ENCODE measurements at places on chromosomes 3 and 15. TPM values are rescaled to one million over a fixed set of nuclear protein-coding genes. Genes with fewer than 3 reads are reported as not detected.

GRCh38 chr15:38438031-38438986 lies 15.6 kb upstream of the FAM98B start:
- no peak for DNase-seq

DNA sequence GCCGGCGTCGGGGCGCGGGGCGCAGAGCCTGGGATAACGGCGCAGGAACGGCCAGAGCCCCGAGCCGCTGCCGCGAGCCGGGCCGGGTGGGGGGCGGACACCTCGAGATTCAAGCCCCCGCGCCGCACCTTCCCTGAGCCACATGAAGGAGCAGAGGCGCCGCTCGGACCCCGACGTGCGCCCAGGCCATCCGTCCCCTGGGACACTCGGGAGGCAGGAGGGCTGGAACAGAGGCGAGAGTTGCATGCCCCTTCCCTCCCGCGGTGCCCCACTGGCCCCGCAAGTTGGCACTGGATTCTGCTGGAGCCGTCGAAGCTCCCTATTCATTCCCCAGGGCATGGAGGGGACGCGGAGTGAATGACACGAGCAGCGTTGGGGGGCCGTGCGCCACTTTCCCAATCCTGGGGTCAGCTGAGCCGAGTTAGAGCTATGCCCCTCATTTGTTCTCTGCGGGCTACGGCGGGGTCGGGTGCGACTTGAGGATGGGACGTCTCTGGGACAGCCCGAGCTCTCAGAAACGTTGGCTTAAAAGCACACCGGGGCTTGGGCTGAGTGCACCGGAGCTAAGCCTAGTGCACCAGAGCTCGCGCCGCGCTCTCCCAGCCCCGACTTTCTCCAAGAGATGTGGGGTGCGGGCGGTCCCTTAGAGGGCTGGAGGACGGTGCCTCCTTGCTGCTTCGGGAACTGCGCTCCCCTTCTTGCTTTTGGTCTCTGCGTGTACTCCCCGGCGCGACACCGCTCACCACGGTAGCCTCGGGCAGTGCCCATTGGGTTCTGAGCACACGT lies 588 bp downstream of the SLC6A1 start:
- no peak for DNase-seq

TMIE gene
- not detected for total RNA-seq

IGF1R gene
- 8.5 TPM for total RNA-seq

ADIPOQ gene
- total RNA-seq, result not detected

- no peak for DNase-seq
These were observed 63.6 kb upstream of the SNTN start for GRCh38 chr3:63588895-63589294.

GRCh38 chr3:17964108-17964507 lies 221.7 kb upstream of the TBC1D5 start:
- DNase-seq, result peak; percentile 2

CD200R1 gene
- not detected for total RNA-seq

- DNase-seq, result no peak
These were observed 57.0 kb upstream of the CMTM7 start for GRCh38 chr3:32334675-32335074.

SATB1 gene
- 0.64 TPM for total RNA-seq

- DNase-seq, result peak; percentile 13
These were observed 38.7 kb upstream of the CA12 start for GRCh38 chr15:63420333-63420747.

C3orf85 gene
- total RNA-seq, result not detected

CLRN1 gene
- total RNA-seq, result not detected

GALNT15 gene
- 2.1 TPM for total RNA-seq

DNA sequence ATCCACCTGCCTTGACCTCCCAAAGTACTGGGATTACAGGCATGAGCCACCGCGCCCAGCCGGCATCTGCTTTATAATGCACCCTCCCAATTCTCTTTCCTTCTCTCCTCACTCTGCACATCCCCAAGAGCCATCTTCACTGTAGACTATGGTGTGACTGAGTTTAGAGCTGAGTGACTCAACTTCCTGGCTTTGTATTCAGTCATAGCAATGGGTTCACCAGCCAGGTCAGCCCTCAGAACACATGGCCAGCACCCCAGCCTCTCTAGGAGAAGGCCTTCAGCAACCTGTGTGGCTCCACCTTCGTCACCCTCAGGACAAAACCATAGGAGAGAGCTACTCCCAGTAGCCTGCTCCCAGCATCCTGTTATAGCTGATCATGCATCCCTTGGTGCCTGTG lies 33.0 kb downstream of the ARID3B start:
- DNase-seq, result no peak
